ENCODE measurements at places on chromosomes 7 and 10.
A peak's percentile ranks its signal among the peaks of the same experiment; 100 is the strongest.

GRCh38 chr7:69847921-69848612 is 249.8 kb downstream of the AUTS2 start:
- no peak for DNase-seq

GRCh38 chr7:151427705-151428377 is 12.1 kb downstream of the CRYGN start:
- no peak for DNase-seq

GRCh38 chr7:135375908-135376699 is 133.8 kb downstream of the CNOT4 start:
- no peak for DNase-seq

GRCh38 chr10:122435212-122435827 is 19.1 kb upstream of the ARMS2 start:
- DNase-seq, result no peak

DNA sequence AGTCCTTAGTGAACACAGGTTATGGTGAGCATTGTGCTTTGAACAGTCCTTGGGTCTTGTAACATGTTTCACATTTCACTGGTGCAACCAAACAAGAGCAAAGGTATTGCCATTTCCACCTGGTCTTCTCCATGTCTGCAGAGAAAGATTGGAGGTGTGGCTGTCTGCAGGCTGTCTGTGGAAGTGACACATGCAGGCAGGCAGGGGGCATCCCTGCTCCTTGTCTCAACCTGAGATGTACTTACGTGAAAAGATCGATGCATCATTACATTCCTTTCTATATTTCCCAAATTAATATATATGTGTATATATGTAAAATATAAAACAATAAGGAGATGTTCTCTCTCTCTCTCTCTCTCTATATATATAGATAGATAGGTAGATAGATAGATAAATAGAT is 54.3 kb downstream of the LRRC18 start:
- DNase-seq, result no peak

GRCh38 chr10:71888623-71889387 is 37.8 kb upstream of the PSAP start:
- DNase-seq, result peak; percentile 47

GRCh38 chr7:29075606-29076005 is 70.7 kb downstream of the CPVL start:
- no peak for DNase-seq

- no peak for DNase-seq
Measured at GRCh38 chr10:124238367-124238766, 145.0 kb upstream of the CHST15 start.

- DNase-seq, result no peak
Measured at GRCh38 chr10:52966904-52967303, 194.3 kb upstream of the MBL2 start.

GRCh38 chr7:102967798-102968197 is 55.0 kb downstream of the LRRC17 start:
- DNase-seq, result no peak

DNA sequence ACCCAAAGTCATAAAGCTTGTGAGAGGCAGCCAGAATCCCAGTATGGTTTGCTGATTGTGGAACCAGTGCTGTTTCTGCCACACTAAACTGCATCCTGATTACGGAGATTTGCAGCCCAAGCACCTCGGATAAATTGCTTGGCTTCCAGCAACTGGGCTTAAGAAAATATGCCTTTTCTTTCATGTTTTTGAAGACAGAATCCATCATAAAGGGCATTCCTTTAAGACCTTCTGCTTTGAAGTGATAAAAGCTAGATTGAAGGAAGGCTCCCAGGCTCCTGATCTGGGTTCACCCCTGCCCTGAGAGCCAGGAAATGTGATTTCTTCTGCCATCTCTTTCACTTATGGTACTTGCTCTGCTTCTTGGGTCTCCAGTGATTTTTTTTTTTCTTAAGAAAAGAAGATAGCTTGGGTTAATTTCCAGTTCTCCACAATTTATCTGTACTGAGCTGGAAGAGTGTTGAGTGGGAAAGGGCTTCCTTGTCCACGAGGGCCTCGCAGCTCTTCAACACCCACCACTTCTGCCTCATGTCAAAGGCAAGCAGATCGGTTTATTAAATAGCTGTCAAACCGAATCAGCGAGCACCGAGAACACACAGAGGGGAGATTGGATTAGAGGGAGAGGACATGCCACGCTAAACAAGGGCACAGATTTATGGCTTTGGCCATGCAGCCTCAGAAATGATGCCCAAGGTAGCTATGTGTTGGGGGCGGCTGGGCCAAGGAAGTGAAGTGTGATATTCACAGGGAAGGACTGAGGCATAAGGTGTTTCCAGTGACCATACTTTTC is 94.9 kb upstream of the TBX20 start:
- no peak for DNase-seq

GRCh38 chr10:79416578-79417255 is 28.7 kb downstream of the ZCCHC24 start:
- DNase-seq, result no peak

DNA sequence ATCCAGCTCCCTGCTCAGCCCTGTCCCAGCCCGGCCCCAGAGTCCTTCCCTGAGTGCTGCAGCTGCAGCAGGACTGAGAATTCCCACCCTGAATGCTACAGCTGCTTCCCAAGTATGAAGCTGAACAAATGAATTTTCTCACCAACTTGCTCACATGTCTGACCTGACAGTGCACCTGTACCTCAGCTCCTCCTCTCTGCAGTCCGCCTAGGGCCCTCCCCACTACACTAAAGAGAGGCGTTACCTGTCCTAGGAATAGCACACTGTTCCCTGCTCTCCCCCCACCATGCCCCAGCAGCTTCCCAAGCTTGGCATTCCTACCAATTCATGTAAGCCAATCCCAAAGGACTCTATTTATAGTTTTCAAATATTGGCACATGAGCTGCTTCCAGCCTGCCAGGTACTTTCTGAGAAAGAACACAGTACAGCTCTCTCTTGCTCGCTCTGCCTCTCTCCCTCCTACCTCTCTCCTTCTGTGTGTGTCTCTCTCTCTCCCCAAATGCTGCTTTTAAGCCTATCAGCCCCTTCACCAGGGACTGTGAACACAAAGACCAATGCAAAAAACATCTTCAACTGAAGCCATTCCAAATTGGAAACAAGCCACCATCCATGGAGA is 400.1 kb downstream of the TNS3 start:
- no peak for DNase-seq

DNA sequence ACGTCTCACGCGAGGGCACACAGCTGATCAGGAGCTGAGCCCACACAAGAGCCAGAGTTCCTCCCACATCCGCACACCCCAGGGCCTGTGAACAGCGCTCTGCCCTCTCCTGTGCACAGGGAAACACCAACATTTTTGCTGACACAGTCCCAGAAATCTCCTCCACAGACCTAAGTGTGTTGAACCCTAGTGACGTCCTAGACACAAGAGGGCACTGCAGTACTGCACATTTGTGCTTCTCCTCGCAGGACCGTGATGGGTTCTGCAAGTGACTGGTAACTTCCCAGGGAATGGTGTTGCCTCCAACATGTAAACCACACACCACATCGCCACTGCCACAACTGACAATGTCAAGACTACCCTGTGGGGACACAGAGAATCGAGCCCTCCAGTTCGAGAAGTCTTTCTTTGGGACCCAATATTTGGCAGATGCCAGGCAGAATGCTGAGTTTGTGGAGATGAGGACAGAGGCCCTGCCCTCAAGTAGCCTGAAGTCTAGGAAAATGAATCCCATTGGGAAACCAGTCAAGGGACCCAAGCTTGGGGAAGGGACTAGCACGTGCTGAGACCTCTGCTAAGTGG is 170.3 kb downstream of the PAXIP1 start:
- DNase-seq, result no peak

DNA sequence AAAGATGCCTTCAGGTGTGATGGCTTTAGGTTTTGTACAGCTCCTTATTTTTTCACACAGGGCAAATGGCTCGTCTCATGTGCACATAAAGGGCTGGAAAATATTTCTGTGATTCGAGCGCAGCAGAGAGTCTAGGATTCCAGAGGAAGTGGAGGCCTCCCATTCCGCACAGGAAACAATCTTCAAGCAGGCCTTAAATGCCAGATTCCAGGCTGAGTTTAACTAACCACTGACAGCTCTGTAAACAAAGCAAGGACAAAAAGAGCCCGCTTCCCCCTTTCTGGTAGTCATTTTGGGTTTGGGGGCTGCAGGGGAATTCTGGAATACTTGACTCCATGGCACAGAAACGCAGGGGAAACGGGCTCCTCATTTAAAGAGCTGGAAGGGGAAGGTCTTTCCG is 87.2 kb downstream of the CALD1 start:
- no peak for DNase-seq

DNA sequence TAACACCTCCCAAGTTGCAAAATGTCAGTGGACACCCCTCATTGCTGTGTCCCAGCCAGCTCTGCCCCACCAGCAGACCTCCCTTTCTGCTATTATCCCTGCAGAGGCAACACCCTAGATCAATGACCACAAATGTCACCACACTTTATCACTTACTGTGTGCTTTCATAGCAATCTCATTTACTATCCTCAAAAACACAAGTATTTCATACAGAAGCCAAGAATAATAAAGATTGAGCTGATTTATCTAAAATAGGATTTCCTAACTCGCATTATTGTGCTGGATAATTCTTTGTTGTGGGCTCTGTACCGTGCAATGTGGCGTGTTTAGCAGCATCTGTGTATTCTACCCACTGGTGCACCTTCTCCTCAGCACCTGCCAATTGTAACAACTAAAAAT is 13.2 kb upstream of the ABCB5 start:
- no peak for DNase-seq

DNA sequence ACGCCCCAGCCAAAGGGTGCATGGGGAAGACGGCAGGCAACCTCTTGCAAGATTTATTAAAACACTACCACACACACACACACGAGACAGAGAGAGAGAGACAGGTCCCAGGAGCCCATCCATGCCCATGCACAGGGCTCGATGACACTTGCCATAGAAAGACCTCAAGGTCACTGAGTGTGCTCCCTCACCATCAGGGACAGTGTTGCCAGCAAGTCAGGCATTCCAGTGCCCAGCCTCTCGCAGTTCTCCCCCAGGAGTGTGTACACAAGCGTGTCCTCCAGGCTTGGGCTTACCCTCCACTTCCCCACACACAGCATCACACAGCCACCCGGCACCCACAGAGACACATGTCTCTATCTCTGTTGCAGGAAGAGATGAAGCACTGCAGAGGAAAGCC is 46.8 kb upstream of the SLF2 start:
- DNase-seq, result no peak

DNA sequence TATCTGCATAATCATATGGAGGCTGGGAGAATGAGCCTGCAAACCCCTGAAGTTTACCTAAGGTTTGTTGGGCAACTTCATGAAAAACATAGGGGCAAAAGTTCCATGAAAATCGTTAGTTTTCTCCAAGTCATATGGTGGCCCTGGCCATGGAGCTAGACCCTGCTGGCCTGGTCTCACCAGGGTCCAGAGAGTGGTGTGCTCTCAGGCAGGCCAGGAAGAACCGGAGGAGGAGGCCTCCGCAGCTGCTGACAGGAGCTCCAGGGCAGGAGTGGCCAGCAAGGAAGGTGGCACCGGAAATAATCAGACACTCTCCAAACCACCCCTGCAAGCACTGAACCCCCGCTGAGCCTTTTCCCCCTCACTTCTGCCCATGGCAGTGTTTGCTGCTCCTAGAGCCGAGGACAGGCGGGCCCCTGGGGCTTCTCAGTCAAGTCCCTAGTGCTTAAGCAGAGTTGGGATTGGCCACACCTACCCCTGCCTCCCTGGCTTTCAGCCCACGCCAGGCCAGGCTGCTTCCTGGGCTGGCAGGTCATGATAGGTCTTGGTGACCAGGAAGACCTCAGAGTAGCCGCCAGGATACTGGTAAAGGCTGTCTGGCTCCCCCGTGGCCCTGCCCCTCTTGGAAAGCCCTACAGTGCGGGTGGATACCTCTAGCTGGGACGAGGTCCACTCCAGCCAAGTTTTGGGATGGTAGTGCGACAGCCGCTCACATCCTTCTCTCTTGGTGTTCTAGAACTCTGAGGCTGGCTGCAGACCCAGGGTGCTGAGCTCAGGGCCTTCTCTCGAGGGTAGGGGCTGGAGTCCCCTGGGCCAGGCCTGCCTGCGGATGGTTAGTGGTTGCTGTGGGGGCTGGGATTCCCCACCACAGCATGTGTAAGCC is 242.8 kb downstream of the MGMT start:
- no peak for DNase-seq

DNA sequence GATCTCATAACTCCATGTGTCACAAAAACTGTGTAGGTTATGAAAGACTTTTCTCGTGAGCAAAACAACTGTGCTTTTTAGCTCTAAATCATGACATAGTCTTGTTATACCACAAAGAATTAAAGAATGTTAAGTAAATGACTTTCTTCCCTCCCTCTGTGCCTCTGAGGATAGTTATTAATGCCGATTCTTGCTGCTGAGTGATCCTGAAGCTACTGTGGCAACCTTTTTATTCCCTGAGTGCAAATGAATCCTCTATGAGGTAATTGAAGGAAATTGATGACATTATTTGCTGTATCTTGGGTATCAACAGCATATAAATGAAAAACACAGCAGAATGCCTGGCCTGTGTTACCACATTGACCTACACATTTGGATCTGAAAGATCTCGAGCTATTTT is 142.2 kb upstream of the HDAC9 start:
- DNase-seq, result no peak

DNA sequence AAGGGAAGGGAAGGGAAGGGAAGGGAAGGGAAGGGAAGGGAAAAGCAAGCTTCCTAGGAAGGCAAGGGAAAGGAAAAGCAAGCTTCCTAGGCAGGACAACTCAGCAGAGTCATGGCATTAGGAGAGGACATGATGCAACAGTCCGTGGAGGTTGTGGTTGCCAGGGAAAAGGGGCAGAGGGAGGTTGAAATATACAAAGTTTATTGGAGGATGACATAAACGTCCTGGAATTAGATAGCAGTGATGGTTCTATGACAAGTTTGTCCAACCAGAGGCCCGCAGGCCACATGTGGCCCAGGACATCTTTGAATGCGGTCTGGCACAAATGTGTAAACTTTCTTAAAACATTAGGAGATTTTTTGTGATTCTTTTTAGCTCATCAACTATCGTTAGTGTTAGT is 59.8 kb upstream of the OPN4 start:
- no peak for DNase-seq

DNA sequence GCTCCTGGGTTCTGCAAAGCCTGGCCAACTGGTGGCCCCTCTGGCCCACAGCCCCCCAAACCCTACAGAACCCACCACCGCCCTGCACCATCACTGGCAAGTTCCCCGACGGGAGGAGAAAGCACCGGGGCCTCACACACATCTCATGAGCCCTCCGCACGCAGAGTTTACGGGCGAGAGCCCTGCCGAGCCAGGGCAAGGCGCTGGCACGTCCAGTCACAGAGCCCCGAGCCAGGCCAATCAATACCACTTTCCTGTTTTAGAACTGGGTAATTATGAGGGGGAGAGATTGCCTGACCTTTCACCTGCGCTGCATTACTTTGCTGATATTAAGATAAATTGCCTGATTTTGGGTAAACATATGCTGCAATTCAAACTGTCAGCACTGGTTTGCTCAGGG is 113.3 kb downstream of the EBF3 start:
- no peak for DNase-seq

DNA sequence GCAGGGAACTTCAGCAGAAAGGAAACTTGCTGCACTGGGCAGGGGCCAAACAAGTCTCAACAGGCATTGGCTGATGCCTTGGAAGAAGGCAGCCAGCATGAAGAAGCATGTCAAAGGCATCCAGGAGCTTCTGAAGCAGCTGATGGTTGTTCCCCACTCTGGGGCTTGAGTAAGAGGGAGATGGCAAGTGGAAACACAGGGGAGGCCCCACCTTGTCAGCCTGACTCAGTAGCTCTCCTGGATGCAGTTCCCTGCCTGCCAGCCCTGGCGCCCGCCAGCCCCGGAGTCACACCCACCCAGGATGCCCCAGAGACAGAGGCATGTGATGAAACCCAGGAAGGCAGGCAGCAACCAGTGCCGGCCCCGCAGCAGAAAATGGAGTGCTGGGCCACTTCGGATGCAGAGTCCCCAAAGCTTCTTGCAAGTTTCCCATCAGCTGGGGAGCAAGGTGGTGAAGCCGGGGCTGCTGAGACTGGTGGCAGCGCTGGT is 96.5 kb downstream of the TACC2 start:
- no peak for DNase-seq

Data from activated T-cell treated with anti-CD3 and anti-CD28 coated beads, Interleukin-2, amount 50 U/mL, for 1 hour (primary cell).